ENCODE measurements at places on chromosomes 1 and 21.

- DNase-seq = no peak
These were observed 212.7 kb upstream of the JUN start for GRCh38 chr1:58996341-58997059.

DNA sequence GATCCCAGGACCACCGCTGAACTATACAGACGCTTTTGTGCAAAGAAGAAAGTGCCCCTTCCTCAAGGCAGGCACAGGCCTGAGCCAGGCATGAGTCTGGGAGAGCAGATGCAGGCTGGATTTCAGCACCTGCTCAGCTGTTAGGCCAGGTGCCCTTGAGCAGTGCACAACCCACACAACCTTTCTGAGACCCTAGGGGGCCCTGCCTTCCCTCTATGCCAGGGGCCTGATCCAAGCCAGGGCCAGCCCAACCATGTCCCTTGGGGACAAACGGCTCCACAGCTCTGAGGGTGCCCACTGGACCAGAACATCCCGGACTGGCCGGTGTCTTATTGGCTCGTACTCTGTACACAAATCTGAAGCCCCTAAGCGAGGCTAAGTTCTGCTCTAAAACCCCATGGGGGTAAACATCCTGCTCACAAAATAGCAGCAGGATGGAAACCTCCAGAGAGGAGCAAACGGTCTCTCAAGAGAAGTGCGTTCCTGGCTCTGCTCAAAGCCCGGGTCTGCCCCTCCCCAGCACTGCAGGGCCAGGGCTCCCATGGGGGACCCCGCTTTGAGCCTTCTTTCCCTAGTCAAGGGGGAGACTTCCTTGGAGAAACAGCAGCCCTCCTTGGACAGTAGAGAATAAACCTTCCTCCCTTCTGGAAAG lies 275.1 kb downstream of the NPHP4 start:
- DNase-seq = no peak

DNA sequence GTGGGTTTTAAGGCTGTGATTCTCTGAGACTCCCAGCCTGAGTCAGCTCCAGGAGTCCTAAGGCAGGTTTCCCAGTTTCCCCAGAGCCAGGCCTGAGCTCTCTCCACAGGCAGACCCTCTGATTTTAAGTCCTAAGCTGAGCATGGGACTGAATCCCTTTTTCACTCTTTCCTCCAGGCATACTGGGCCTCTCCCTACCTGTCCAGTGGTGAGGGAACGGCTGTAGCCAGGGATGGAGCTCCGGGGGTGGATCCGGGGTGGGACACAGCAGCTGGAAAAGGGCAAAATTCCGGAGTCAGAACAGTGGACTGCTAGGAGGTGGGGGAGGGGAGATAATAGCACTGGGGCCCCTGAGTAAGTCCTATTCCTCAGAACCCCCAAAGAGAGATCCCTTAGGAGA lies 30.0 kb downstream of the DLGAP3 start:
- DNase-seq = no peak

GRCh38 chr1:158516966-158517365 lies 37.2 kb downstream of the OR6Y1 start:
- no peak for DNase-seq

Measured in substantia nigra (tissue), 51 donors.